Nephron progenitor cell (in vitro differentiated cells): ENCODE measurements at places on chromosomes 5 and 9.

DNA sequence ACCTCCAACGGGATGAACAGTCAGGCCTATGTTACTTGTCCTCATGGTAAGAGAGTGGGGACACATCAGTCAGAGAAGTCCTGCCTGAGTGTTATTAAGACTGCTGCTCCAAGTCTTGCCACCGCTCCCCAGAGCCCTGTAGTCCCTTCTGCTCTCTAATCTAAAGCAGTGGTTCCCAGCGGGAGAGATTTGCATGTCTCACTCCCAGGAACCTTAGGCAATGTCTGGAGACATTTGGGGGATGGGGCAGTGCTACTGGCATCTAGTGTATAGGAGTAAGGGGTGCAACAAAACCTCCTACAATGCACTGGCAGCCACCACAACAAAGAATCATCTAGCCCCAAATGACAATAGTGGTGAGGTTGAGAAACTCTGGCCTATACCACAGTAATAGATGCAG, 2.6 kb upstream of the SVEP1 start:
- H3K27me3 ChIP-seq = peaks cover 67% of the 10 kb centered on the region
- no peak for DNase-seq
- no peak overlapping the region for H3K27ac ChIP-seq
- peaks cover 6% of the 10 kb centered on the region for H3K36me3 ChIP-seq
- H3K4me3 ChIP-seq = no peak overlapping the region
- H3K4me1 ChIP-seq = peaks cover 17% of the 10 kb centered on the region

DNA sequence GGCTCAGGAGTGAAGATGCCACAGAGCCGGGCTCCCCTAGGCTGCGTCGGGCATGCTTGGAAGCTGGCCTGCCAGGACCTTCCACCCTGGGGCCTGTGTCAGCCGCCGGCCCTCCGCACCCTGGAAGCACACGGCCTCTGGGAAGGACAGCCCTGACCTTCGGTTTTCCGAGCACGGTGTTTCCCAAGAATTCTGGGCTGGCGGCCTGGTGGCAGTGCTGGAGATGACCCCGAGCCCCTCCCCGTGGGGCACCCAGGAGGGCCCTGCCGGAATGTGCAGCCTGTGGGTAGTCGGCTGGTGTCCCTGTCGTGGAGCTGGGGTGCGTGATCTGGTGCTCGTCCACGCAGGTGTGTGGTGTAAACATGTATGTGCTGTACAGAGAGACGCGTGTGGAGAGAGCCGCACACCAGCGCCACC, 113.1 kb downstream of the RXRA start:
- peaks cover 3% of the 10 kb centered on the region for H3K27me3 ChIP-seq
- H3K4me1 ChIP-seq = peaks cover 54% of the 10 kb centered on the region
- H3K36me3 ChIP-seq = peaks cover 4% of the 10 kb centered on the region

GRCh38 chr9:83097633-83098032, 34.7 kb upstream of the RASEF start:
- no peaks in the 10 kb centered on the region for H3K36me3 ChIP-seq
- H3K27me3 ChIP-seq = peaks cover 3% of the 10 kb centered on the region
- H3K27ac ChIP-seq = no peak overlapping the region
- no peak for DNase-seq

GRCh38 chr9:35859310-35859989, 10.8 kb downstream of the OR13J1 start:
- H3K4me3 ChIP-seq = no peak overlapping the region
- H3K4me1 ChIP-seq = peaks cover 5% of the 10 kb centered on the region

DNA sequence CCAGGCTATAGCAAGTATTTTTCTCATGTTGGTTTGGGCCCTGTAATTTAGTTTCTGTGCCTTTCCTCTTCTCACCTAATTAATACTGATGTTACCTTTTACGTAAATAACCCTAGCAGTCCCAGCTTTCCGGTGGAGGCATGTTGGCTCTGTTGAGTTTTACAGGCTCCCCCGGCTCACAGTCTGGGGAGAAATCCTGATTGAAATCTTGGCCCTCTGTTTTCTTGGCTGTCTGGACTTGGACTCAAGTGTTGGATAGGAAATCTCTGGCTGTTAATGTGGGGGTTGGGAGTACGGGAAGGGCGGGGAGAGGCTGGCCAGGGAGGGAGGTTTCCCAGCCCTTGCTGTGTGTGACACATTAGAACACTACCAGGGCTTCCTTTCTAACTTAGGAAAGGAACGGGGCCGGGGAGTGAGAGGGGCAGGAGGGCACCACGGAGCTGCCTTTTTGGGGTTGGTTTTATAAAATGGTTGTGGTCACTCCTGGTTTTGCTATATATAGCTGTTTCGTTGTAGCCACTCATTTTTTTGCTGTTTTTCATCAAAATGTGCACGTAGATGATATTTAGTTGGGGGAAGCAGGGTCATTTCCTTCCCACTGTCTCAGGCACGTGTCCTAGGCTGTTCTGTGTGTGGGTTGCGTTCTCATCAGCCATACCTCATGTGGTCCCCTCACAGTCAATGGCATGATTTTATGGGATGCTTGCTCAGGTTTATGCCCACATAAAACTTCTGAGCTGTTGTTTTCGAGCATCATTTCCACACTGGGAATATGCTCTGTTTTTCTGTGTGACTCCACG, 11.0 kb downstream of the TRIO start:
- peaks cover 2% of the 10 kb centered on the region for H3K36me3 ChIP-seq
- no peaks in the 10 kb centered on the region for H3K27me3 ChIP-seq
- H3K27ac ChIP-seq = peak overlapping the region; percentile 98
- H3K4me1 ChIP-seq = peaks cover 3% of the 10 kb centered on the region
- peak overlapping the region; percentile 65 for H3K4me3 ChIP-seq
